ENCODE measurements at places on chromosomes 12 and 14.

DNA sequence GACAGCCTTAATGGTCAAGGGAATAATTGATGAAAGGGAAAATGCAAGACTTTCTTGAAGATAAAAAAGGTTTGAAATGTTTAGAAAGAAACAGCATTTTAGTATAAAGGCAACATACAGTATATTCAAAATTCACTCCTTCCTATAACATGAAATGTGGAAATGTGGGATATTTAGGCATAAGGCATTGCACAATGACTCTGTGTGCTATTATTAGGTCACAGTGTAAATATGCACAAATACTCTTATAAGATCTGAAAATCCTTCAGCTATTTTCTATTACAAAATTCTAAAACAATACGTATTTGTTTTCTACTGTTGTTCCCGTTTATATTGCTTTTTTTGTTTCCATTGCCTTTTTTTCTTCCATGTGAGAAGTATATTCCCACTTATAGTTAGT lies 127.7 kb downstream of the SLC16A7 start:
- no peak for DNase-seq

DNA sequence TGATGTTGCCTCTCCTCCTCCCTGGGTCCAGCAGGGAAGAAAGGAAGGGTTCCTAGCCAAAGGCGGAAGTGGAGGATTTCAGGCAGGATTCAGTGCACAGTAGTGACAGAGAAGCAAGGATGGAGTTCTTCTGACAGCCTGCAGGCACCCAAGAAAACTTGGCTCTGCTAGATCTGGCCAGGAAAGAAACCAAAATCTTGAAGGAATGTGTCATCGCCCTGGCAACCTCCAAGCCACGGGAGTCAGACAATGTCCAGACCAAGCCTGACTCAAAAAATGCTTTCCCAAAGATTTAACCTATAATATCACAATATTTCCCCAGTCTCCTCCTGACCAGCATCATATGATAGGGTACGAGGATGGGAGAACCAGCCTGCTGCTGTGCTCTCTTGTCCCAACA lies 22.8 kb upstream of the DHRS4 start:
- DNase-seq, result no peak

- no peak for DNase-seq
Measured at GRCh38 chr14:63276492-63277342, 42.0 kb downstream of the GPHB5 start.

DNA sequence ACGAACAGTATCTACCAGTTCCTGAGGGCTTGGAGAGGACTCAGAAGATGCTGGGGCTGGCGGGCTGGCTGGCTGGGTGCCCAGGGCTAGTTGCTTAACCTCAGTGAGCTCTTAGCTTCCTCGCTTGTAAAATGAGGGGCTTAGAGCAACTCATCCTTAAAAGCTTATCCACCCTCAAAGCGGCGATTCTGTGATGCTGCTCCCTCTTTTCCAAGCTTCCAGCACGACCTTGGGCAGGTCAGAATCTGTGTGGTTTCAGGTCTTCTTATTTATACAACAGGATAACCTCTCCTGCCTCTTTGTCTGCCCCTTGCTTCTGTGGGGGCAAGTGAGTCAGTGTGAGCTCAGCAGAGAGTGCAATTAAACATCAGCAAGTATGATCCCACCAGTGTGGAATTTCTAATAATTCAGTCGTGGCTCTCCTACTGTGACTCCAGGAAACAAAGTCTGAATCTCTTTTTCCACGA lies 281.8 kb downstream of the KSR2 start:
- DNase-seq, result no peak

GRCh38 chr14:67186172-67186768 lies 3.0 kb upstream of the GARIN2 start:
- no peak for DNase-seq

- DNase-seq, result no peak
Measured at GRCh38 chr14:100838493-100839314, 12.8 kb downstream of the MEG3 start.

GRCh38 chr14:105760691-105761344 lies 234.4 kb downstream of the TMEM121 start:
- DNase-seq, result no peak

- DNase-seq, result no peak
Measured at GRCh38 chr12:32877601-32878459, 18.7 kb downstream of the PKP2 start.

GRCh38 chr14:34699873-34700621 lies 14.3 kb downstream of the CFL2 start:
- DNase-seq, result no peak

DNA sequence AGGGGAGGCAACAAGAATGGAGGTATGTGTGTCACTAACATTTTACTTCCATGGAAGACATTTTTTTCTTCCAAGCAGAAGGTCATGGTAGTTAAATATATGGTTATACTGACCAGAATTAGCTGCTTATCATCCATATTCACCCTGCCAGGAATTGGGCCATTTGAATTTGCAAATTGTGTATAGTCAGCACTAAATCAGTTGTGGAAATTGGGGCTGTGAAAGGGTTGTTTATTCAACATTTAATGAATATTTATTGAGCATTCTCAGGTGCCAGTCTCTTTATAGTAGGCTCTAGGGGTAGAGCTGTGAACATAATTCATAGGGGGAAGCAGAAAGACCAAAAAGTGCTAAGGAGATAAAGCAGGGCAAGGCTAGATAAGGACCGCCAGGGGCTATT lies 38.0 kb downstream of the METAP2 start:
- DNase-seq, result no peak

DNA sequence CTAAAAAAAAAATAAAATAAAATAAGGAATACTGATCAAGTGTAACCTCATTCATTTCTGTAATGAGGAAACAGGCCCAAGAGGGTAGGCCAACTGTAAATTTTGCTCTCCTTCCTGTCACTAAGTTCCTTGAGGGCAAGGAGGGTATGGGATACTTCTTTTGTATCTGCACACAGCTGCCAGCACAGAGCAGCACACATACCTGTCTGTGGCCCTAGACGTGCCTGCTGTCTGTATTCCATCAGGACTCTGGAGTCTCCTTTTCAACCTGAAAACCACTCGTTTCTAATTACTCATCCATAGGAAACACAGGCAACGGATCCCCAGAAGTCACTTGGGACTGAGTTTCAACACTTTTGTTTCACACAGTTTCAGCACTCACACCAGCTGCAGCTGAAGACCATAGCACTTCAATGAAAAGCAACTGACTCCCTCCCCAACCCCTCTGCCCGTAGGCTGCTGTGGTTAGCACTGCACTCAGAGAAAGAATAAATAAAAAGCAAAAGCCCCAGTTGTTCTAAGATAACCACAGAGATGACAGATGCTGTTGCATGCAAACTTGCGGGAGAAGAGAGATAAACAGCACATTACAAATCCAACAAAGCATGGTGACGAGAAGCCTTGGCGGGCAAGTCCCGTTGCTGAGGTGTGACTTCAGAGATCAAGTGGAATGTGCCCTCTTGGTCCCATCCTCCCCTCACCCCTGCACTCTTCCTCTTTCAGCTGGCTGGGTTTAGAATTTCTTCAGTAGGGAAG lies 24.9 kb downstream of the CRACR2A start:
- DNase-seq, result peak; percentile 65

DNA sequence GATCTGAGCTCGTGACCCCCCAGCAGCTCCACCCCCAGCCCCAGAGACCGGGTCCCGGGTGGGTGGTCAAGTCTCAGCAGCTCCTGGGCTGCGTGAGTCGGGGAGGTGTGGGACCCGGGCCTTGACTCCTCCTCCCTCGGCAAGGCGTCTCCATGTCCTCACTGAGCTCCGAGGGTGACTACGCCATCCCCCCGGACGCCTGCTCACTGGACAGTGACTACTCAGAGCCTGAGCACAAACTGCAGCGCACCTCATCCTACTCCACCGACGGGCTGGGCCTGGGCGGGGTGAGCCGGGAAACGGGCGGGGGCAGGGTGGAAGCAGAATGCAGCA lies 28.1 kb downstream of the PIGH start:
- DNase-seq, result no peak

- no peak for DNase-seq
Measured at GRCh38 chr12:2862876-2863275, 6.0 kb upstream of the TEX52 start.

DNA sequence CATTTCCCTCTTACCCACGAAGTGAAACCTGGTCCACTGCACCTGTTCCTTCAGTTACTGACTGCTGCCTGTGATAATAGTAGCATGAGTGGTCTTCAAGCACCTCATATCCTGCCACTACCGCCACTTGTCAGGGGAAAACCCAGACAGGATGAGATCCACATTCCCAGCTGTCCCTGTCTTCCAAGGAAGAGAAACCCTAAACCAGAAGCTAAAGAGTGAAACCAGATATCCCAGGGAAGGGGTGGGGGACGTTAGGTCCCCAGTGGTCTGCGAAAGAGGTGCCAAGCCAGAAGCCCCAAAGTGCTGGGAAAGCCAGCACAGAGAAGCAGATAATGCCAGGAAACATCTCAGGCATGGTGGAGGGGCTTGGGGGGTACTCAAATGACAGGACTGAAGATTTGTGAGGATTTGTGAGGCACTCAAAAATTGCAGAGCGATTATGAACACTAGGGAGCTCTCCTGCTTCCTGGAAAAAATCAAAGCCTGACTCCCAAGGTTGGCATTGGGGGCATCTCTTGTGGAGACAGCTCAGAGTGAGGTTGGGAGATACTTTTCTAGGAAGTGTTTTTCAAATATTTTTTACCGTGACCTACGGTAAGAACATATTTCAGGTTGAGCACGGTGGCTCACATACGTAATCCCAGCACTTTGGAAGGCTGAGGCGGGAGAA lies 77.9 kb downstream of the TMEM30B start:
- no peak for DNase-seq

DNA sequence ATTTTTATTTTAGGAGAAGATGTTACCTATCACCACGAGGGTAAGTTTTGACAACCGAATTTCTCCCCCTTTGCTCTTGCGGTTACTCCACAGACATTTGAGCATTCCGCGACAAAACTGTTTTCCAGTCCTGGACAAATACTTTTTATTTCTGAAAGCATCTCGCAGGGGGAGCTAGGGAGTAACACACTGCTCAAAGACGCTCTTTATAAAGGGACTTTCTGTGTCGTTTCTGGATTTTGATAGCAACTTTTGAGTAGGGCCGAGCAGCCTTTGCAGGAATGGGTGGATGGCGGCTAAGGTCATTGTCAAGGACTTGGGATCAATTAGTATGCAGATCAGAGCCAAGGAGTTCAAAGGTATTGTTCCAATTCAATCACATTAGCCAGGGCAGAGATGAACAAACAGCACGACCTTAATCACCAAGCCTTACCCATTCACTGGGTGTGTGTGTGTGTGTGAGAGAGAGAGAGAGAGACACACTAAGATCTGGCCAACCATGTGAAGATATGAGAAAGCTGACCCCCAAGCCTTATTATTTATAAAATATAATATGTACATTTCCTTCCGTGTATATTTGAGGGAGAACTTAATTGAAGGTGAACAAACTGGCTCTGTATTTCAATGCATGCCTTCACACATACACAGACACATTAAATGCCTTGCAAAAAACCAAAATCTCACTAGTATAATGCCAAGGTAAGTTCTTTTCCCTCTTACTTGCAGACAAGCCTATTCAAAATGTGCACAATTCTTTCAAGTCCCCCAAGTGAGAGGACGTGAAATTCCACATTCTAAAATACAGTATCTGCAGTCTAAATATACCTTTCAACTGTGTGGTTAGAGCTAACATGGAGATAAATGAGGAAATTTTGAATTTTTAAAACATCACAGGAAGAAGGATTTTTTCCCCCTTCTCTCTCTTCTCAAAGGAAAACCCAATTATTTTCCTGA lies 613.8 kb downstream of the VRK1 start:
- DNase-seq, result no peak

DNA sequence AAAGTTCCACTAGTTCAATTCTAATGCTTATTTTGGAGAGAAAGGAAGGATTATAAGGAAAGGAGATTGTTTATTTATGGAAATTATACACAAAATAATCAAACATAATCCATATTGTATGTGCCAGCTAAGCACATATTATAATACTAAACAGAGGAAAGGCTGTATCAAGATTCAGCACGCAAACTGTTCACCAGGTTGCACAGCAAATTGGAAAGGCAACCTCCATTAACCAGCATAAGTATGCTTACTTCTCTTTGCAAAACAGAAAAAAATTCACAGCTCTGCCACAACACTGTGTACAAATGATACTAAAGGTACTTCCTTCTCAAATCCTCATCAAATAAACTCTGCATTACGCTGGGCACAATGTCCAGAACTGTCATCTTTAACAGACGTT lies 146.3 kb downstream of the MED13L start:
- DNase-seq, result no peak

- no peak for DNase-seq
Measured at GRCh38 chr12:89138048-89138852, 214.1 kb downstream of the DUSP6 start.

GRCh38 chr12:81263072-81263471 lies 185.2 kb downstream of the ACSS3 start:
- no peak for DNase-seq

- no peak for DNase-seq
Measured at GRCh38 chr12:132236930-132237771, 92.2 kb downstream of the GALNT9 start.

GRCh38 chr12:47848853-47849252 lies 29.1 kb upstream of the HDAC7 start:
- no peak for DNase-seq

- DNase-seq, result no peak
Measured at GRCh38 chr14:56057071-56057741, 61.0 kb upstream of the PELI2 start.

GRCh38 chr14:91968280-91968679 lies 20.8 kb upstream of the FBLN5 start:
- peak; percentile 35 for DNase-seq

GRCh38 chr12:25034676-25035075 lies 85.8 kb upstream of the BCAT1 start:
- DNase-seq, result no peak

DNA sequence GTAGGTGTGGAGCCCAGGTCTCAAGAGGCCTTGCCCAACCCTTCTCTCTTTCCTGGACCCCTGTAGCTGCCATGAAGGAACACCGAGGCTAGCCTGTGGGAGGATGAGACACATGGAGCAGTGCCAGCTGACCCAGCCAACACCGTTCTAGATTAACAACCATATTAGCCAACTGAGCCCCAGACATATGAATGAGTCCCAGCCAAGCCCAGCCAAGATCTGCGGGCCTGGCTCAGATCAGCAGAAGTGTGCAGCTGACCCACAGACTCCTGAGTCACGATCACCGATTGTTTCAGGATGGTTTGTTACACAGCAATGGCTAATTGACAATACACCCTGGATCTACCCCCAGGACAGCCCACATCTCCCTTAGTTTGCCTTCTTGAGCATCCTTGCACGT lies 82.1 kb downstream of the NTF3 start:
- DNase-seq, result no peak

GRCh38 chr12:133023566-133023965 lies 13.7 kb upstream of the ZNF84 start:
- DNase-seq, result no peak

GRCh38 chr14:92644171-92644969 lies 104.1 kb downstream of the LGMN start:
- DNase-seq, result no peak

GRCh38 chr14:51657762-51658161 lies 6.1 kb downstream of the FRMD6 start:
- DNase-seq, result no peak

- DNase-seq, result no peak
Measured at GRCh38 chr14:78414172-78414571, 244.0 kb downstream of the NRXN3 start.

GRCh38 chr12:48813465-48814261 lies 4.6 kb upstream of the CACNB3 start:
- DNase-seq, result no peak

- peak; percentile 62 for DNase-seq
Measured at GRCh38 chr12:45655186-45655585, 74.3 kb upstream of the ARID2 start.

- no peak for DNase-seq
Measured at GRCh38 chr12:62760779-62761178, 174.2 kb downstream of the PPM1H start.

Data from central memory CD4-positive, alpha-beta T cell (primary cell).